ENCODE measurements at places on chromosomes 6 and 20.

- no peak for DNase-seq
Observed at GRCh38 chr6:4384656-4385055, 249.3 kb upstream of the ECI2 start.

DNA sequence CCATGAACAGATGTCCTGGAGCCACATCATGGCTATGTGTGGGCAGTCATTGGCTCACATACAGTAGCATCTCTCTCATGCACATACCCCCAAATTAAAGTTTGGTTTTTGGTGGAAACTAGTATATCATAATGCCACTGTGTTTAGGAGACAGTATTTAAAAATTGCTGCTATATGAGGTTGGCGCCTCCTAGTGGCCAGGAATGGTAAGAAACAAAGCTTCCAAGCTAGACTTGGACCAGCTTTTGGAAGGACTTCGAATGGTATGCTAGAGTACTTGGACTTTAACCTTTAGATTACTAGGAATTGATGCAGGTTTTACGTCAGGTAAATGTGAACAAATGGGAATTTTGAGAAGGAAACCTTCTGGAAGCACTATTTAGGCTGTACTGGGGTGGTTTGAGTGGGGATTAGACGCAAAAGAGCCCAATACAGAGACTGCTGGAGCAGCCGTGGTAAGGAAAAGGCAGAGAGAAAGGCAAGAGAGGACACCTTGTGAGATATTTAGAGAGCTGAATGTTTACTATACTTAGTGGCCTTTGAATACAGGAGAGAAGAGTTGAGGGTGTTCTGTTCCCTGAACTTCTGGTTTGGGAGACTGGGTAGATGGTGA lies 23.8 kb downstream of the PRSS35 start:
- DNase-seq = peak; percentile 28

- DNase-seq = no peak
Observed at GRCh38 chr20:3699037-3699436, 13.4 kb downstream of the SIGLEC1 start.

GRCh38 chr20:64219202-64219601 lies 36.3 kb upstream of the PCMTD2 start:
- DNase-seq = peak; percentile 3

GRCh38 chr6:136334465-136334846 lies 44.8 kb upstream of the BCLAF1 start:
- no peak for DNase-seq

DNA sequence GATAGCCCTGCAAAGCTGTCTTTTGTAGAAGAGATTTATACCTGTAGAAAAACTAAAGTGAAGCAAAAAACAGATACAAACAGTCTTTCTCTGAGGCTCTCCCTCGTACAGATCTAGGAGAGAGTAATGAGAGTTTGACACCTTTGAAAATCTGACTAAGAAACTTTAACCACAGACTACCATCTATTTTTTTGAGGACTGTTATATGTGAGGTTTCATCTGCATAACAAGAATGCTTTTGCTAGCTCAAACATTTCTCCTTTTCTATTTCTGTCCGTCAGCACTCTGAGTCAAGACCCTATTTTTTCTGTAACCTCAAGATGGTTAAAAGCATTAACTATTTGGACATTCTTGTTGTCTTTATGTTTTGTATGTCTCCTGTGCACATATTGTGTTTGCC lies 193.0 kb downstream of the BTBD3 start:
- DNase-seq = no peak

- no peak for DNase-seq
Observed at GRCh38 chr6:67952948-67953347, 682.1 kb upstream of the ADGRB3 start.

DNA sequence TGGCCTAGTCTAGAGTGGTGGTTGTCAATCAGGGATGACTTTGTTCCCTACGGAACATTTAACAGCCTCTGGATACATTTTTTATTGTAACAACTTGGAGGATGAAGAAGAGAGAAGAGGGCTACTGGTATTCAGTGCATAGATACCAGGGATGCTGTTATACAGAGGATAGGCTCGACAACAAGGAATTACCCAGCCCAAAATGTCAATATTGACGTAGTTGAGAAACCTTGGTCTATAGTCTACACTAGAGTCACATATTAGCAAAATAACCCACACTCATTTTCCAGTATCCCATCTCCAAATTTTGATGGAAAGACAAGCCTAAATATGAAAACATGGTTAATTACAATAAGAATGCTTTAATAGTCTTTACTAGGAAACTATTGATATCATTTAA lies 195.1 kb downstream of the PKHD1 start:
- no peak for DNase-seq

GRCh38 chr20:13041574-13042457 lies 33.0 kb downstream of the SPTLC3 start:
- no peak for DNase-seq

- no peak for DNase-seq
Observed at GRCh38 chr20:53070706-53071392, 98.7 kb downstream of the TSHZ2 start.

- no peak for DNase-seq
Observed at GRCh38 chr6:103862297-103862696, 997.4 kb downstream of the HACE1 start.

DNA sequence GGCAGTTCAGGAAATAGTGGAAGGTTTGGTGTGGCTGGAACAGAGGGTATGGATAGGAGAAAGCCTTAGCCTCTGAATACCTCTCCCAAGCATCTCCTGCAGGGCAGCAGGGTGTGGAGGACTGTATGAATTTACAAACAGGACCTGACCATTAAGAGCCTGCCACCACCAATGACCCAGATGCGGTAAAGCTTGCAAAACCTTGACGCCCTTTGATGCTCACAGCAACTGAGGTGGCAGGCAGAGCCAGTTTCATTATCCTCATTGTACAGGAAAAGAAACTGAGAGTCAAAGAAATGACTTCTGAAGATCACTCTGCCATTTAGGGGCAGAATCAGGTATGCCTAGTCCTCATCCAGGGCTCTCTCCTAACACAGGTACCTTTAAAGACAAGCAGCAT lies 2.4 kb downstream of the HM13 start:
- DNase-seq = no peak

- DNase-seq = no peak
Observed at GRCh38 chr20:35015863-35016193, 60.2 kb downstream of the MYH7B start.

DNA sequence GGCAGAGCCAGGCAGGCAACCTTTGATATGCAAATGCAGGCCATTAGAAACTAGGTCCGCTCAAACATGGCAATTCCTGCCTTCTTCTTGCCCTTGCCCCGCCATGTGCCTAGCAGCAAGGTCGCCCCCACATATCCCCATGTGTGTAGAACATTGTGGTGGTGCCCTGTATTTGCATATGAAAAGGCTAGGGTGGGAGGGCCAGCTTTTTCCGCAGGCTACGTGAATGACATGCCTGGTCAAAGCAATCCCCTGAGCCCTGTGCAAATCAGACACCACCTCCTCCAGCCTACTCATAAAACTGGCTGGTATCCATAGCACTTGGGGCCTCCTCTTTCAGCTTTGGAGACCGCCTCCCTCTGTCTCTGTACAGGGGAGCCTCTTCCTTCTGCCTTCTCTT lies 31.6 kb downstream of the GSTA2 start:
- no peak for DNase-seq

DNA sequence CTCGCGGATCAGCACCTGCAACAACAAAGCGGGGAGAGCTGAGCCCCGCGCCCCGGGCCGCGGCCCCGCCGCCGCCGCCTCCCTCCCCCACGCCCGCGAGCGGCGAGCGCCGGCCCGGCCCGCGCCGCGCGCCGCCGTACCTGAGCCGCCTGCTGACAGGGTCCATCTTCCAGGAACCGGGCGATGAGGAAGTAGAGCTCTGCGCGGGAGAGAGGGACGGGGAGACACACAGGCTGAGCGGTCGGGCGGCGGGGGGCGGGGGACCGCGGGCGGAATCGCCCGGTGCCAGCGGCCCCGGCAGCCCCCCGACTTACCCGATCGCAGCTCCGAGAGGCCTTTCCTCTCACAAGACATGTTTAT lies 359 bp downstream of the PHIP start:
- DNase-seq = peak; percentile 61

- no peak for DNase-seq
Observed at GRCh38 chr20:49987868-49988690, 5.3 kb downstream of the SNAI1 start.

DNA sequence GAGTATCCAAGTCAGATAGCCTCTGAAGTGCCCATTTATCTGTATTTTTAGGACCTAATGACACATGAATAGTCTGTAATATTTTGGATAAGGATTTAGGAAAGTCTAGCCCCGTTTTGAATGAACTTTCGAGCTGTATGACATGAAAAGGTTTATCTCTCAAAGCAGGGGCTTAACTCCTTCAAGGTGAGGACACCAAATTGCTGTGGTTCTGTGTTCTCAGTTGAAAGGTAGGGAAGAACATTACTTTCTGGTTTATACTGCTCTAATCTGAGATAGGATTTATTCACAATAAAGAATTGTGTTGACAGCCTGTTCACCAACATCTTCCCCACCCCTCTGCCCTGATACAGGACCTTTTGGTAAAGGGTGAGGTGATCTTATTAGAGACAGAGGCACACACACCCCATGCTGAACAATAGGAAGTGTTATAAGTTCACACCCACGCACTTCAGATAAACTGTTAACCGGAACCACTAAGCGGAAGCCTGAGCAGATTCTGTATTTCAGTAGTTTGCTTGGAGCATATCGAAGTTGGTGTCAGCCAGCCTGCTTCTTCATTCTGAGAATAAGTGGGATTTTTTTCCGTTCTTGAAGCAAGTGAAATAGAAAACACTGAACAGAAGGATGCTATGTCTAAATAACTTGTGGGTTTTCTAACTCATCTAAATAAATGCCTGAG lies 223.3 kb downstream of the TMEM242 start:
- DNase-seq = peak; percentile 58

DNA sequence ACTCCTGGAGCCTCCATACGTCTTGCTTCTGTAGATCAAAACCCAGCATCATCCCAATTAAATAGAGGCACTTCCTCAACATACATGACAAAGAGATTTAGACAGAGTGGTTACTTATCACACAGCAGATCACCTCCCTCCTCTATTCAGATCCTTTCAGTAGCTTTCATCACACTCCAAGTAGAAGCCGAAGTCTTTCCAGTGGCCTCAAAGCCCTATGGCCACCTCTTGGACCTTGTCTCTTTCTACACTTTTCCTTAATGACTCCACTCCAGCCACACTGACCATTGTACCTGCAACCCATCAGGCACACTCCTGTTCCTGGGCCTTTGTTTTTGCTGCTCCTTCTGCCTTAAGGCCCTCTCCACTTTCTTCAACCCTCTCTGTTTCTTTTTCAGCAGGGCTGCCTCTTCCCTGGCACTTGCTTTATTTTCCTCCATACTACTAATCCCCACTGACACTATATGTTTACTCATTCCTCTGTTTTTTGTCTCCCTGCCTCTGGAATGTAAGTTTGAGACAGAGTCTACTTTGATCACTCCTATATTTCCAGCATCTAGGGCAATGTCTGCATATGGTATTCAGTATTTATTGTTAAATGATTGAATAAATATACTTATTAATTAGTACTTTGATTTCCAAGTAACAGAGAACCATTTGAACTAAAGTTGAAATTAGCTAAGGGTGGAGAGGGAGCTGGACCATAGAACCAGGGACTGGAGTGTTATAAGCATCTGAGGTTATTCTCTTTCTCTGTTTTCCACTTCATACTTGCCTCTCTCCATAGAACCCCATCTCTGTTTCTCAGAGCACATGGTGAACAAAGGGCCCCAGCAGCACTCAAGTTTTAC lies 43.4 kb upstream of the TRAM2 start:
- no peak for DNase-seq

GRCh38 chr20:19624221-19624965 lies 133.7 kb upstream of the RIN2 start:
- DNase-seq = no peak

GRCh38 chr6:161534264-161534873 lies 260.5 kb upstream of the AGPAT4 start:
- DNase-seq = no peak

DNA sequence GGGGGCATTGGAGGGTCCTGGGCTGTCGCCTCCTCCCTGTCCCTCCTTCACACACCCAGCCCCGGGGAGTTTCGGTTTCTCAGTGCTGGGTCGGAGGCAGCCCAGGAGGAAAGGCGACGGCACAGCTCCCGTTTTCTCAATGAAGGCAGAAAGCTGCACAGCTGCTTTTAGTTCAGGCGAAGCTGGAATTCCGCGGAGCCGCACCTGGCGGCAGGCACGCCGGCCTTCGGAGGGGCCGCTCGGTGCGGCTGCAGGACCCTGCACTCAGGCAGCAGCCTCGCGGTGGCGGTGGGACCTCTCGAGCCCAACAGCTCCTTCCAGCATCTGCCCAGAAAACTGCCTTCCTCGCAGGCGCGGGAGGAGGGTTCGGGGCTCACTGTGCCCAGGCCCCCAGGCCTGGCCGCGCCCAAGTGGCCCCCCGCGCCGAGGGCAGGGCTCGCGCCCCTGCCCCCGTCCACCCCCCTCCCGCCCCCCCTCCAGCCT lies 4.6 kb downstream of the FOXQ1 start:
- no peak for DNase-seq

GRCh38 chr20:47879771-47880170 lies 94.5 kb upstream of the SULF2 start:
- no peak for DNase-seq

- no peak for DNase-seq
Observed at GRCh38 chr20:59451066-59451630, 150.7 kb downstream of the EDN3 start.

DNA sequence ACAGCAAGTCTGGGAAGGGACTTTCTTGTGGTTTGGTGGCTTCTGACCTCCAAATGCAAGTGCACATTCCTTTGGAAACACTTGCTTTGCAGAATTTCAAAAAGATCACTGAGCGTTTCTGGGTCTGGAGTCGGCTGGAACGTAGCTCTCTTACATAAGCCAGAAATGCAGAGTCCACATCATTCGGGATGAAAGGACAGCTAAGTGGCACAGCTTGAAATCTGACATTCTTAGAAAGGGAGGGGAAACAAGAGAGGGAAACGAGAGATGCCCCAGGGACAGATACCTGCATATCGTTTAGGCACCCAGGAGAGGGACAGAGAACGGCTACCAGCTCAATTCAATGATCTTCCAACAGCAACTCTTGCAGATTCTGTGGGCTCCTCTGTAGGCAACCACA lies 118.7 kb downstream of the NFATC2 start:
- no peak for DNase-seq

DNA sequence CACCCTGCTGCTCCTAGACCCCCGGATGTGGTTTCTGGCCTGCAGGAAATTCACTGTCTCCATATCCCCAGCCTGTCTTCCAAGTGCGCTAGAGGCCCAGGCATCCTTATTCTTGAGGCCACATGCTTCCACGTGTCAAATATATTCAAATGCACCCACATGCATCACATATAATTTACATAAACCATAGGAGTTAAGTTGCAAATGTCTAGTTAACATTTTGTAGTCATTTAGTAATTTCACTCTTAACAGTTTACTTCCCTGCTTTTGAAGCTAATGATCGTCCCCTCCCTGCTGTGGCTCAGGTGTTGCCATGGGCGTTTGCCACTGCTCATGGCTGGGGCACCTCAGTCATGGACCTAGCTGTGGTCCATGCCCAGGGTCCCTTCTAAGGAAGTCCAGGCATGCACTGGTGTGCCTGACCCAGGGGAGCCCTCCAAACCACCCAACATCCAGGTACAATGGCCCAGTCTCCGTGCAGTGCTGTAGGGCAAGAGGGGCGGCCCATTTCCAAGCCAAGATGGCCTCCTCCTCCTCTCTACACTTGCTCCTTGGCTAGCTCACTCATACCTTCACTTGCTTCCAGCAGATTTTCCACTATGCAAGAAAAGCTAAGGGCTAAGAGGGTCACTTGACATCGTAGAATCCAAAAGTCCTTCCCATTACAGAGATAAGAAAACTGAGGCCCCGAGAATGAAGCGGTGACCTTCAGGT lies 42.4 kb downstream of the FGD2 start:
- peak; percentile 4 for DNase-seq

Data from stimulated activated naive CD4-positive, alpha-beta T cell treated with Interleukin-2 at 50 U/mL for 16 hours (primary cell).